AG04449 (cell line): ENCODE measurements at places on chromosomes 5 and 9.

- no peak for DNase-seq
Measured at GRCh38 chr5:121109817-121110216, 645.7 kb downstream of the PRR16 start.

- no peak for DNase-seq
Measured at GRCh38 chr9:19281801-19282200, 51.3 kb downstream of the DENND4C start.

DNA sequence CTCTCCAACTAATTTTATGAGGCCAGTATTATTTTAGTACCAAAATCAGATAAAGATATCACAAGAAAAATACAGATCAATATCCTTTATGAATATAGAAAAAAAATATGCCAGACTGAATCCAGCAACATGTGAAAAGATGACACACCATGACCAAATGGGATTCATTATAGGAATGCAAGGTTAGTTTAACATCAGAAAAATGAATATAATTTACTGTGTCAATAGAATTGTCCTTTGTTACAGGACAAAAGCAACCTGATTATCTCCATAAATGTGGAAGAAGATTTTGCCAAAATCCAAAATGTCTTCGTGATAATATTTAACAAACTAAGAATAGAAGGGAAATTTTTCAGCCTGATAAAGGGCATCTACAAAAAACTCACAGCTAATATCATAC is 66.4 kb upstream of the DAB2 start:
- DNase-seq = no peak

DNA sequence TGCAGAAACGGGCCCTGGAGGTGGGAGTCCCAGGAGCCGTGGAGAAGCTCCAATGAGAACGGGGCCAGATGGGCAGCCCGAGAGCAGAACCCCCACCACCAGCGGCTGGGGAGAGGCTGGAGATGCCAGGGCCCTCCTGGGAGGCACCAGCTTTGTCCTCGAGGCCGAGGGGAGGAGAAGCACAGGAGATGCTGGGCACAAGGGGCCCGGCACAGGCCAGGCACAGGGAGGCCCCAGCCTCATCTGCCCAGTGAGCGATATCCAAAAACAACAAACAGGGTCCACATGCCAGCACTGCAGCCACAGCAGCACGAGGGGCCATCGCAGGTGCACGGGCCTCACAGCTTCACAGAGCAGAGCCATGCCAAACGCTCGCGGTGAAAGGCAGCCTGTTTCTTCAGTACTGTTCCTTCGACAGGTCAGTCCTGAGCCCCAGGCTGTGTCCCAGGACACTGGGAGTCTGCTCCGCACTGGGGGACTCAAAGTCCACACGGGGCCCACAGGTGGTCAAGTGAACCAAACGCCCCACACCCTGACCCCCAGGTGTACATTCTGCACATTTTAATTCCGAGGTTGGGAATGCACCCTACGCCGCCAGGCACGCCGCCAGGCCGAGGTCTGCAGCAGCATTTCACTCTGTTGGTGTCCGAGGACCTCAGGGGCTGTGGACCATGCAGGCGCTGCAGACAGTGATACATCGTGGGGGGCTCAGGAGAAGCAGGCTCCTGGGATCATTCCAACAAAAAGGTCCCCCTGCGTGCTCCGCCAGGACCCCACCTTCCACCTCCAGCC is 9.5 kb downstream of the LPCAT1 start:
- DNase-seq = no peak

DNA sequence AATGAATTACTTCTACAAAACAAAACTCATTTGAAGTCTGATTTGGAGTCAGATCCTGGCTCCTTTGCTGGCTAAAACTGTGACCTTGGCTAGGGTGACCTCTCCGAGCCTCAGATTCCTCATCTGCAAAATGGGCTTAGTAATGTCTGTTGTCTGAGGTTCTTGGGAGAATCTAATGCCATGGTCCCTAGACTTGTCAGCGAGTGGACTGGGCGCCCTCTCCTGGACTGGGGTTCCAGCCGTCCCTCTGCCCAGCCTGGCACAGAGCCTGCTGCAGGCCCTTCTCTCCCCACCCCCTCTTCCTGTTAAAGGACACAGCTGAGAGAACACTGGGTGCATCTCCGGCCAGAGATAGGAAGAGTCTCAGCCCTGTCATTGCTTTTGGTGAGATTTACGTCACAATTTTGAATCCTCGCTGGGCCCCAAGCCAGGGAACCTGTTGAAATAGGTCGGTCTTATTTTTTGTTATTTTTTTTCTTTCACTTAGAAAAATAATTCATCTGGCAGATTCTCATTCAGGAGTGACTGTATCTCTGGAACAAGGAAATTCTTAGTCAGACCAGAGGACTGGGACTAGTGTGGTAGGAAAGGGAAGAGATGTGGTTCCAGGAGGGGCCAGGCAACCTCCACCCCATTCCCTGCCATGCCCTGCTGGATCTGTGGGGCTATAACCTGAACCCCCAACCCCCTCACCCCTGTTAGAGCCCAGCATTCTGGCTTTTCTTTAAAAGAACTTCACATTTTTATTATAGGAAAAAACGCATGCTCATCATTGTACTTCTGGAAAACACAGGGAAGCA is 48.2 kb upstream of the RPL26L1 start:
- no peak for DNase-seq

DNA sequence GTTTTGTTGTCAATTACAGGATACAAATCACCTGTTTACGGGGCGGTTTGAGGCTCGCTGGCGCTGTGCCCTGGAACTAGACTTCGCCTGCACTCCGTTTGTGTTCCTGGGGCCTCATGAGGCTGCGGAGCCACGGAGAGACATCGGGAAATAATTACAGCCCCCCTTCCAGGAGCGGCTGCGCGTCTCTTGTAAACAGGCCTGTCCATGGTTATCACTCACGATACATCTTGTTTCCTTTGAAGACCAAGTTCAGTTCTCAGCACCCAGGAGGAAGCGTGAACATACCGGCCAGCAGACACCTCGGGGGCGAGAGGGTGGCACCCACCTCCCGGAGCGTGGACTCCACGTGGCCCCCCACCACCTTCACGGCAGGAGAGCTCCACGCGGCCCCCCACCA is 297.1 kb upstream of the IRX4 start:
- no peak for DNase-seq

GRCh38 chr5:172274951-172275753 is 8.4 kb downstream of the UBTD2 start:
- DNase-seq = no peak

- DNase-seq = no peak
Measured at GRCh38 chr5:6373081-6373846, 5.1 kb downstream of the MED10 start.

- no peak for DNase-seq
Measured at GRCh38 chr9:125409637-125410521, 148.3 kb downstream of the GAPVD1 start.

- DNase-seq = no peak
Measured at GRCh38 chr9:14103115-14103514, 210.8 kb downstream of the NFIB start.

- no peak for DNase-seq
Measured at GRCh38 chr9:136012651-136013050, 51.5 kb upstream of the UBAC1 start.

DNA sequence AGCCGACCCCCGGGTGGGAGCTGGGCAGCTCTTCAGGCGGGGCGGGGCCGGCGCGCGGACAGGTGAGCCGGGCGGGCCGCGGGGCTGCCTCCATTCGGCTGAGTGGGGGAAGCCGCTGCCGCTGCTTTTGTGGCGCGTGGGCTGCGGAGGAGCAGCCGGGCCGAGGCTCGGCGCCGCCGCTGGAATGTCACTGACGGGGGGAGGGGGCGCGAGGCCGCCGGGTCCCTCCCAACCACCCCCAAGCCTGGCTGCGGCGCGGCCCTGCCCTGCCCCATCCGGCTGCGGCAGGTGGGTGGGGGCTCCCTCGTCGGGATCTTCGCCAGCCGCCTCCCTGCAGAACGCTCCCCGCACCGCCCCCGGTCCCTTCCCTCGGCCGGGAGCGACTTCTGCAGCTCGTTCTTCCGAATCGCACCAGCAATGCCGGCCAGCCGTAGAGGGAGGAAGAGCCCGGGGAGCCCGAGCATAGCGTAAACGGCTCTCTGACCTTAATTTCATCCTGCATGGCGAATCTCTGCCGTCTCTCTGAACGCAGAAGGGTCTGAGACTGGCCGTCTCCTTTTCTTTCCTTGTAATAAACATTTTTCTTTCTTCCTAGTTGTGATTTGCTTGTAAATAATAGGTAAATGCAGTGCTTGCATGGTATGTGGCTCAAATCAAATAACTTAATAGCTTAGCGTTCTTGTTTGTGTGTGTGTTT is 505 bp downstream of the SPTAN1 start:
- no peak for DNase-seq

GRCh38 chr9:130054325-130054786 is 650 bp downstream of the GPR107 start:
- no peak for DNase-seq

DNA sequence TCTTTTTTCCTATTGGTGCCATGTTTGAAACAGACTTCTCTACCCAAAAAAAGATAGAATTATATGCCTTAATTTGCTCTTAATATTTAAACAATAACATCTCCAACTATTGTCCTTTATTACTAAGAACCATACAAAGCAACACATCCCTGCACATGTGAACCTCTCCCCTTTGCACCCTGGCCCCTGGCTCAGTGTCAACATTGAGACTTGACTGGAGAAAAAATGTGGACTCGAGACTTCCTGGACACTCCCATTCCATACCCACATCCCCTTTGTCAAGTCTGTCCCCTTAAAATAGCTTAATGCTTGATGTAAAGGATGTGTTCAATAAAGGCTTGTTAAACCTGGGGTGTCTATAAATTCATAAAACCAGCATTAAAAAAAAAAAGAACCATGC is 53.2 kb downstream of the TTC39B start:
- no peak for DNase-seq

- DNase-seq = no peak
Measured at GRCh38 chr5:103428923-103429322, 133.7 kb downstream of the NUDT12 start.

DNA sequence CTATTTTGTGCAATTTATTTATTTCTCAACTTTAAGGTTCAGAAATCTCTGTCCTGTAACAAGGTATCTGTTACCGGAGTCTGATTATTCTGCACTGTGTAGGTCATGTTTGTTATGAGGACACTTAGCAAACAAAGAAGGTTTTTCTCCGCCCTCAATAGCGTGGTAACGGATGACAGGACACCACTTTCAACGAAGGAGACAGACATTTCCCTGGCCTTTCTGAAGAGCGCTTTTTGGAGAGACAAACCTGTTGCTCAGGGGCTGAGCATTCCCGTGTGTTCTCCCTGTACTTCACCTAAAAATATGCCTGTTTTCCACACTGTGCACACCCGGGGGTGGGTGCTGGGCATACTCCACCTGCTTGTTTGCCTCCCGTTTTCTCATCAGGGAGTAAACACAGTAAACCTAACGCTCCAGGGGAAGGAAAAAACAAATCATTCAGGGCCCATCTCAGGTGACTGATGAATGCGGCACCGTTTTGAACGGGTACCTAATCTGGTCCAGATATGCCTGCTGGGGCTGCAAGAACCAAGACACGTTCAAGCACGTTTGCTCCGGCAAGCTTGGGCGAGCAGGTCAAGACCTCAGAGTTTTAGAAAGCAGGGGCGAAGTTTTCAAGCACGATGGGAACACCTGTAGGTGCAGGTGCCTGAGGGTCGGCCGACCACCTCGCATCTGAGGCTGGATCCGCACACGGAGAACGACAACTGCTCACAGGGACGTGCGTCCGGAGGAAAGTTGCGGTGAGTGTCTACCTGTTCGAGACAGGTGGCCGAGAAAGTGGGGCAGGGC is 859 bp downstream of the RETREG1 start:
- no peak for DNase-seq

- DNase-seq = no peak
Measured at GRCh38 chr5:17014686-17015085, 78.6 kb upstream of the MYO10 start.

DNA sequence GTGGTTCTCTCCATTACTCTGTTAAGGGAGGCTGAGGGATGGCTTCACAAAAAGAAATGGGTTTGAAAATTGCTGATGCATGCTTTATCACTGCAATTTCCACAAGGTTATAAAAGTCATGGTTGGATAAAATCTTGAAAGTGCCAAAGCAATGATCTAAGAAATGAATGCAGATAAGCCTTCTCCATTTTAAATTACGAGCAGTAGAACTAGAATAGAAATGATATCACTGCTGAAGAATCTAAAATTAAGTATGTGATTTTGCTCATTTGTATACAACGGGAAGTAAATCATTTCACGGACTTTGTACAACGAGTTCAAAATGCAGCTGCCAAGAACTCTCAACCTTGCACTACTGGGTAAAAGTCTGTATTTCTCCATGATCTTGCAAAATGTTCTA is 299.0 kb downstream of the PRELID2 start:
- no peak for DNase-seq

- no peak for DNase-seq
Measured at GRCh38 chr9:20573023-20573422, 49.3 kb downstream of the MLLT3 start.

DNA sequence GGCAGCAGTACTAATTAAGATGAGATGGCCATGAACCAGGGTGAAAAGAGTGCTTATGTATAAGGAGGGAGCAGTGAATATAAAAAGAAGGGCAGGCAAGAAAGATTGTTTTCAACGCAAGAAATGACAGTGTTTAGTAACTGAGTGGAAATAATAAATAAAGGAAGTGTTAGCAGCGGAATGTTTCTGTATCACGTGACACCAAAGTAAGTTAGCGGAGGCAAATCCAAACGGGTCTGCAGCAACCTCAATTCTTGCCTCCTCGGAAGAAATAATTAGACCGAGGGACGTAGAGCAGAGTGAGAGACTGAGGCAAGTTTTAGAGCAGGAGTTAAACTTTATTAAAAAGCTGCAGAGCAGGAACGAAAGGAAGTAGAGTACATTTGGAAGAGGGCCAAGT is 15.4 kb upstream of the GAS1 start:
- no peak for DNase-seq

- no peak for DNase-seq
Measured at GRCh38 chr5:77867194-77867691, 91.1 kb upstream of the TBCA start.

- no peak for DNase-seq
Measured at GRCh38 chr9:110399983-110400382, 62.3 kb upstream of the TXNDC8 start.

- no peak for DNase-seq
Measured at GRCh38 chr5:42274913-42275312, 148.3 kb upstream of the GHR start.

GRCh38 chr9:17380126-17380861 is 198.6 kb upstream of the SH3GL2 start:
- DNase-seq = no peak

- DNase-seq = no peak
Measured at GRCh38 chr5:5220901-5221631, 80.9 kb downstream of the ADAMTS16 start.

- no peak for DNase-seq
Measured at GRCh38 chr5:37391591-37391990, 12.5 kb downstream of the WDR70 start.

GRCh38 chr9:27367175-27367798 is 70.3 kb upstream of the EQTN start:
- DNase-seq = no peak

GRCh38 chr9:129561594-129562281 is 59.2 kb downstream of the C9orf50 start:
- DNase-seq = no peak

DNA sequence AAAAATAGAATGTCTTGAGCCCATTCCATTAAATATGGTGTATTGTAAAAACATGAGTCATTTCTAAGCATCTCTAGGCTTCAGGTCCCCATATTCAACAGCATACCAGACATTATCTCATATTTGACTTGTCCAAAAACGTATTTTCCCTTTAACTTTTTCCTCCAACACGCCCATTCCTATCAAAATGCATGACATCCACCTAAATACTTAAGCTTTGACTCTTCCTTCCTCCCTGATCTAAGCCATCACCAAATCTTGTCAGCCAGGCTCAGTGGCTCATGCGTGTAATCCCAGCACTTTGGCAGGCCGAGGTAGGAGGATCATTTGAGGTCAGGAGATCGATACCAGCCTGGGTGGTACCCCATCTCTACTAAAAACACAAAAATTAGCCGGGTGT is 23.9 kb downstream of the VCP start:
- DNase-seq = no peak
